HFF-Myc (cell line): ENCODE measurements at places on chromosomes 4 and X.

DNA sequence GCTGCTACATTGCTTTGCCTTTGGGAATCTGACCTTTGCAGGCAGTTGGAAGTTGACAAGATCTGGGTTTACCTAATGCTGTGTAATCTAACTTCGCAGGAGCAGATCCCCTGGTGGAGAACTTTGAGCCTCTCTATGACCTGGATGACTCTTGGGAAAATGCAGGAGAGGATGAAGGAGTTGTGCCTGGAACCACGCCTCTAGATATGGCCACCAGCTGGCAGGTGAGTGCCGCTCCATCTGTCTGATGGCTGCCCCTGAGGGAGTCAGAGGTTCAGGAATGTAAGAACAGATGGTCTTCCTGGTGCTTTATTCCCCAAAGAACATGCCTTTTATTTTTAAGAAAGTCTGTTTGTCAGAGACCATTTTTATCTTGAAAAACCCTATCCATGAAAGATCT is 109.3 kb downstream of the NFKB1 start:
- no peak for DNase-seq

- DNase-seq, result no peak
Observed at GRCh38 chrX:1596676-1597344, 5.4 kb downstream of the AKAP17A start.

DNA sequence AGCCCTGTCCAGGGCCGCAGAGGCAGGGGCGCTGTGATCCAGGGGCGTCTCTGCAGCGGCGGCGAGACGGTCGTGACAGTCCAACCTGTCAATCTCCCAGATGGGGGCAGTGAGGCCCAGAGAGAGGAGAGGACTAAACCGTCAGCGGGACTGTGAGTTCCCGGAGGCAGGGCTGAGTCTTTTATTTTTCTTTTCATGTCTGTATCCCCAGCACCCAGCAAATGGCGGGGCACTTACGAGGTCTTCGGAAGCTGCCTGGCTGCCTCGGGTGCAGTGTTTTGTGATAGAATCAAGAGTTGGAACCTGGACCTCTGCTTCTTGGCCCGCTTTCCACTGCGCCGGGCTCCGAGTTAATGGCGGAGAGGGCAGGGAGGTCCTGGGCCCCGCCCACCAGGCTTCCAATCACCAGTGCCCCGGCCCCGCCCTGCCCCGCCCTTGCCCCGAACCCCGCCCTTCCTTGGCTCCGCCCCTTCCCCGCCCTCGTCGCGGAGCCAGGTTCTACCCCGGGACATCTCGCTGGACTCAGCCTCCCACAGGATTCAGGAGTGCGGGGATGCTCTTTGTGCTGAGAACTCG is 35.3 kb upstream of the GRPEL1 start:
- DNase-seq, result no peak

- DNase-seq, result no peak
Observed at GRCh38 chr4:86965019-86965976, 30.5 kb downstream of the AFF1 start.

DNA sequence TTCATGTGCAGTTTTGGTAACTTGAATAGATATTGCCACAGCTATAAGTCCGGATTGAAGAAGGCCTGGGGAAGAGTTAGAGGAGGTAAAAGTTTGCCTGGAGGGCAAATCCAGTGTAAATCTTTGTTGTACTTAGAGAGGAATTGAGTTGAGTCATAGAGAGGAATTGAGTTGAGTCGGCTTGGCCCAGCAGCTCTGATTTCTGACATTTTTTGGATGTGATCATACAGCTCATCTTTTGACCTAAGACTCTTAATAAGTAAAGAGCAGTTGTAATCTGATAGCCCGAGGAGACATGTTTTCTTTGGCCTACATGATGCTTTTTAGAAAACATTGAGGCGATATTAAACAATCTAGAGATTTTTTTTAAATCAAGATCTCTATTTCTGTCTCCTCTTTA is 3.9 kb downstream of the KIT start:
- DNase-seq, result peak; percentile 46

DNA sequence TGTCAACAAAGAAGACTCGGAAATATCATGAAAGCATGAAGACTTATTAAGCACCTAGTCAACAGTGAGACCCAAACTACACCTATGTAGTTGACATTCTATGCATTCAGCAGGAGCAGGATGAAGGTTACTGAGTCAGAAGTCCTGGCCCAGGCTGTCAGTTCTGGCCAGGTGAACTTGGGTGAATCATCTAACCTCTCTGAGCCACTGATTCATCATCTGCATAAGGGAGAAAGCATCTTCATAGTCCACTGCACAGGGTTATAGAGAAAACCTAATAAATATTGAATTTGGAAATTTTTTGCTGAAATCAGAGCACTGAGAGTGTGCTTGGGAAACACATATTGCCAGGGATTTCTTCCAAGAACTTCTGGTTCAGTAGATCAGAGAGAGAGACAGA is 296.0 kb upstream of the SFRP2 start:
- no peak for DNase-seq

DNA sequence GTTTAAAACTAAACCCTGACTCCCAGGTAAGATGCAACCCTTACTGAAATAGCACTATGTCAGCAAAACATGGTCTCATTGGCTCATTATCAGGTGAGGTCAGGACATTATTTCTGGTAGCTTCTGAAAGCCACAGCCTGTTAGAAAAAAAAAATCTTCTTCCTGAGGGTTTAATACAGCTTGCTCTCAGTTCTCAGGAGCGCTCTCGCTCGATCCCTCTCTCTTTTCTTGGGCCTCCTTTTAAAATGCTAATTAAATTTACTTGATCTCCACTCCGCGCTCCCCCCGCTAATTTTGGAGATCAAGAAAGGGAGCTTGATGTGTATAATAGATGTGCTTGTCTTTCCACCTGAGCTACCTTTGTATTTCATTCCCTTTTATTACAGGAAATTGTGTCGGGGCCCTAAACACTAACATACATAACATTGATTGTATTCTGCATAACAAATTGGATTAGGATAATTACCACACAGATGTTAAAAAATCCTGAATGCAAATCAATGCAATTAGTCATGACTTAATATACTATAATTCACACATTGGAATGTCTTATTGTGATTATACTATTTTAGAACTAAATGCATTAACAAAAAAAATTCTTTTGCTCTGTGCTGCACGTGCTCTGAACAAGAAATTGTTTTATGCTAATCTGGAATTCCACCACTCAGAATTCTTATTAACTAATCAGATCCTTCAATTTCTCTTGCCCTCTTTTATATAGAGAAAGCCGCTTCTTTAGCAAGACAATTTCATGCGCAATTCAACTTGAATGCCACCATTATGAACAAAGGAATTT is 101.6 kb upstream of the TEX13D start:
- DNase-seq, result no peak

- DNase-seq, result no peak
Observed at GRCh38 chrX:49977319-49978090, 55.1 kb downstream of the CLCN5 start.
